Thoracic aorta (tissue), 2 donors: ENCODE measurements at places on chromosomes 7 and 10. TPM values are rescaled to one million over a fixed set of nuclear protein-coding genes. Genes with fewer than 3 reads are reported as not detected.
A peak's percentile ranks its signal among the peaks of the same experiment; 100 is the strongest.

GRCh38 chr7:69665369-69665768 lies 67.1 kb downstream of the AUTS2 start:
- no peak for DNase-seq

DNA sequence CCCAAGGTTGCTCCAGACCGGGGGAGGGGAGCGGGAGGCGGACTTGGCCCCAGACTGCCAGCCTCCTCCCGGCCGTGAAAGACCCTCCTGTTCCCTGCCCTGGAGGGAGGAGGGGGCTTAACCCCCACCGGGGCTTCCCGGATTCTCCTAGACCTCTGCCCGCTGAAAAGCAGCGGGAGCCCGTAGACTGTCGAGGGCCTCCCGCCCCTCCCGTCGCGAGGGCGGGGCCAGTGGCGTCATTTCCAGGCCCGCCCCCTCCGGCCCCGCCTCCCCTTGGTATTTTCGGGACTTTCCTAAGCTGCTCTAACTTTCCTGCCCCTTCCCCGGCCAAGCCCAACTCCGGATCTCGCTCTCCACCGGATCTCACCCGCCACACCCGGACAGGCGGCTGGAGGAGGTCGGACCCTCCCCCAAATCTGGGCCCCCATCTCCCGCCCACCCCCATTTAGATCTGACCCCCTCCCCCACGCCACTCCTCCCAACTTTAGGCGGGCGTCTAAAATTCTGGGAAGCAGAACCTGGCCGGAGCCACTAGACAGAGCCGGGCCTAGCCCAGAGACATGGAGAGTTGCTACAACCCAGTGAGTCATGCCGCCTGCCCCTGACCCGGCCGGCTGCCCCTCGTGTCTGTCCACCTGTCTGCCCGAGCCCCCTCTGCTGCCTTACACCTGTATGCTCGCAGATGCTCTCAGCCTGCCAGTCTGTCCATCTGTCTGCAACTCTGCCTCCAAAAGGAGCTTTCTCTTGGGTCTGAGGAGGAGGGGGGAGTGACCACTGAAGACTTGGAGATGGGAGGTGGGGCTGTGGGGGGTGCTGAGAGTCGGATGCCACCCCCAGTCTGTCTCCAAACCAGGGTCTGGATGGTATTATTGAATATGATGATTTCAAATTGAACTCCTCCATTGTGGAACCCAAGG lies at the start of gene NFKB2:
NFKB2 (plus strand) TSS at position 306 of the 917 bp plus-strand sequence; CDS start at position 561, 255 bp downstream.
- DNase-seq: peak; percentile 40

DNA sequence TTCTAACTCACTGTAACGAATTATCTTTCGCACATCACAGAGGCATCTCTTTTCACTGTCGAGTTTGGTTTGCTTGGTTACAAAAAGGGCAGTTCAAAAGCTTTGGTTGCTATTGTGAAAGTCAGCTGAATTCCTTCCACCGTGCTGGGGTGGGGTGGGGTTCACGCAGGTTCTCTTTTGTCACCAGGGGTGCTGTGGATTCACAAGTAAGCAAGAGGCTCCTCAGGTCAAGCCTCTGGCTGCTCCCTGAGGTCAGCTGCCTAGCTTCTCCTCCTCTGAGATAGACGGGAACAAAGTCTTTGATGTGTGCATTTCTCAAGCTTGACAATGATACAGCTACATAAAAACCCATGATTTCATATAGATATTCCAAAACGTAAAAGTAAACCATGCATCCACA lies 47.7 kb downstream of the EGFR start:
- DNase-seq: no peak

GRCh38 chr7:120547605-120548004 lies 274.6 kb downstream of the KCND2 start:
- no peak for DNase-seq

- DNase-seq: no peak
Observed at GRCh38 chr7:132519936-132520335, 56.3 kb downstream of the PLXNA4 start.

DNA sequence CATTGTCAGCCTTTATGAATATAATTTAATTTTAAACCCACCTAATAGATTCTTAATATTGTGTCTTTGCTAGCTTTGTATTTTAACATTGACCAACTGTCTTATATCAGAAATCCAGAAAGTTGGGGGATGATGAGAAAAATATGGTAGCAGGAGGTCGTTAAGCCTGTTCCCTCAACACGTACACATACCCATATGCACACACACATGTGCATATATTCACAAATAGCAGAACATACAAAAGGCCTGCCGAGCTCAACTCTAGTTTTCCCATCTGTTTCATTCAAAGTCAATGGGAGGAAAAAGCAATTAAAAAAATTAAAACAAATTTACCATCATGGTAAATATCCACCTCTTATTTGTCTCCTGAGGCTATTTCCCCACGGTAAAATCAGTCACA lies 25.9 kb upstream of the PTPRZ1 start:
- DNase-seq: no peak

DNA sequence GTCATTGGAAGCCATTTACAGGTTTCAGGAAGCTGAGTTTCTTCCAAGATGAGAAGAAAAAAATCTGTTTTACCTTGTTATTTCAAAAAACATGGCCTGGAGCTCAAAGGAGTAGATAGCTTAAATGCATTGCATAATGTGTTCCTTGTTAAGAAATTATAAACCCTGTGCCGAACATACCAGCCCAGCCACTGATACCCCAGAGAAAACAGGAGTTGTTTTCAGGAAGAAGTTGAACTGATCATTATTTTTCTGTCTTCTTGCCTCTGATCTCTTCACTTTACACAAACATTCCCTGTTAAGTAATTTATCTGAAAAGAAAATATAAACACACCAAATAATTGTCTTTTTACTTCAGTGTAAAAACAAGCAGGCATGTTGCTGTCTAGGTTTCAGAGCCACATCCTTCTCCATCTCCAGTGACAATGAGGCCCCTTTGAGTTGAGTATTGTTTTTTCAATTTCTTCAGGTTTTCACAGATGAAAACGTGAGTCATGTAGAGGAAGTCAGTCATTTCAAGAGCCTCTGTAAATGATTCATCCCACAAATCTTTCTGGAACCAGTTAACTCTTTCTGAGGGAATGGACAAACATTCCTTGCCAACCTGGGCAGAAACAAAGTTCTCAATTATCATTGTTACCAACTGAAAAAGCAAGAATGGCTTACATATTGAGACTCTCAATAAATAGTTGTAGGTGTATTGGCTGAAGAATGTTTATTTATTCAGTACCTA lies 244.2 kb downstream of the IPMK start:
- DNase-seq: no peak

- DNase-seq: no peak
Observed at GRCh38 chr10:72435570-72435969, 80.9 kb upstream of the DNAJB12 start.

DNA sequence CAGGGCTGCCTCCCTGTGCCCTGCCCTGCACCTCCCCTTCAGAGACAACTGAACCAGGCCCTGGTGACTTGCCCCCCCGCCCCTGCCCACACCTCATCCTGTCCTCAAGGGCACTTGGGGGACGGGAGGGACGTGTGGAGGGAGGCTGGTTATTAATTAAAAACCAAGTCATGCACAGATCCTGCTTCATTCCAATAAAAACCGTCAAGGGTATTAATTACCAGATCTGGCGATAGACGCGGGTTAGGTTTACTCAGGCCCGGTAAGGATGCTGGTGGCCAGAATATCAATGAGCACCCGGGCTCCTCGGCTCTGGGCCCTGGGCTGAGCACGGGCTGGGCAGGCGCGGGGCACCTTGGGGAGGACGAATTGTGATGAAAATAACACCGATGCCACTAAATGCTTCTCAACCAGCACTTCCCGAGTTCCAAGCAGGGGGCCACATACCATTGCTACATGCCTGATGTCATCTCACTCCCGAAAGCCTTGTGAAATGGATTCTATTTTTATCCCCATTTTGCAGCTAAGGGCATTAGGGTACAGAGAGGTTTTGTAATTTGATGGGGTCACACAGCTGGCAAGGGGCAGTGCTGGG lies 24.5 kb upstream of the GTF2IRD1 start:
- DNase-seq: no peak

DNA sequence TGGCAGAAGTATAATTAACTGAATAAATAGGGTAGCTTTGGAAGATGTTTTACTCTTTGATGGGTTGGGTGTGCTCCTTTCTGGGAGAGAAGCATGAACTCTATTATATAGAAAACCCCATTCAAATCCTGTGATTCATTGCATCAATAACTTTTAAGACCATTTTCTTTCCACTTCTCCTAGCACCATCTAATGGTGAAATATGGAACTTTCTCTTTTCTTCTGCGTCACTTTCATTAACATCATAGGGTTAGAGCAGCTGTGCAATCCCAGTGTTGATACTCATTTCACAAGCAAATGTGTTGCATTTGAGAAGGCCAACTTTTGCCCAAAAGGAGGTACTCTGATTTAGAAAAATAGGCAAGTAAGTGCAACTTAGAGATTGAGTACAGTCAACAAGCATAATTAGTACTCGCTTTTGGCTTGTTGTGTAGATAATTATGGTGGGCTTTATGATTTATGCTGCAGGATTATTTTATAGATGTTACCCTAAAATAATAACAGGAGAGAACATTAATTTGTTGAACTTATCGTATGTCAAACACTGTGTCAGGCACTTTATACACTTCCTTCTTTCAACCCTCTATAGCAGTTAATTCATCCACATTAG lies 92.9 kb downstream of the CPED1 start:
- DNase-seq: no peak

GRCh38 chr10:47388879-47389278 lies 4.8 kb upstream of the ZNF488 start:
- no peak for DNase-seq

GRCh38 chr10:95305606-95306317 lies 15.0 kb upstream of the PDLIM1 start:
- no peak for DNase-seq

GRCh38 chr7:38813768-38814167 lies 95.2 kb downstream of the VPS41 start:
- DNase-seq: no peak

GRCh38 chr10:96188916-96189315 lies 58.8 kb downstream of the ZNF518A start:
- no peak for DNase-seq

- no peak for DNase-seq
Observed at GRCh38 chr10:33869028-33869427, 534.6 kb upstream of the NRP1 start.

- no peak for DNase-seq
Observed at GRCh38 chr7:120180221-120180620, 92.8 kb upstream of the KCND2 start.

Gene C10orf62
- total RNA-seq: not detected

Gene GLI3
- total RNA-seq: 6.6 TPM

Gene HACD1
- total RNA-seq: 82.2 TPM

Gene LIPK
- not detected for total RNA-seq

Gene TSPAN33
- total RNA-seq: 6.3 TPM
